NB4 (cell line): ENCODE measurements at places on chromosomes 1 and 21.
A peak's percentile ranks its signal among the peaks of the same experiment; 100 is the strongest.

DNA sequence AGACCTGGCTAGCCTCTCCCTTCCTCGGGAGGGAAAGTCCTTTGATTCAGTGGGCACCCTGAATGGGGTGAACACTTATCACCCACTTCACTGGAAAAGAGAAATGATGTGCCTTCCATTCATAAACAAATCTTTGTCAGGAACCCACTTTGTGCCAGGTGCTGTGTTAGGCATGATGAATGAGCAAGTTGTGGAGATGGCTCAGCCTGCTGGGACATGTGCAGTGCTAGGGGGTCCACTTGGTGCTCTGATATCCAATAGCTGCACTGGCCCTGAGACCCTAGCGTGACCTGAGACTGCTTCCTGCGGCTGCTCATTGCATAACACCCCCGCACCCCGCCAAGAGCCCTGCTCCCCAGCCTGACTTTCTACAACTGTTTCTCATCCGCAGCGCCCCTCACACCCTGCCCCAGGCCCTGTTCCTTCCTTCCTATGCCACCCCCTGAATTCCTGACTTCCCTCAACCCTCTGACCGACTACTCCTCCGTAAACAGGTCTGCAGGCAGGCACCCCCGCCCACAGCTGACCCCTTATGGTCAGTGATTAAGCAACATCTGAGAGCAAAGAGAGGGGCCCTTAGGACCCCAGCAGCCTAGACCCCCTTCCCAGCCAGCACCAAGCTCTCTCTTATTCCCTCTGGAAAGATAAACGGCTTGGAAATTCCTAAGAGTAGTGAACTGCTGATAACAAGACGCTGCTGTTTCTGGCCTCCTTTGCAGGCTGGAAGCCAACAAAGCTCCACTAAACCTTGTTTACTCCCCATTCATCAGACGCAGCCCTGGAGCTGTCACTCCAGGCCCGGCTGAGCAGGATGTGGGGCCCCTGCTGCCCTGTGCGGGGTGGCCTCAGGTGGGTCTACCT is 12.9 kb downstream of the CSRP1 start:
- no peak for DNase-seq

DNA sequence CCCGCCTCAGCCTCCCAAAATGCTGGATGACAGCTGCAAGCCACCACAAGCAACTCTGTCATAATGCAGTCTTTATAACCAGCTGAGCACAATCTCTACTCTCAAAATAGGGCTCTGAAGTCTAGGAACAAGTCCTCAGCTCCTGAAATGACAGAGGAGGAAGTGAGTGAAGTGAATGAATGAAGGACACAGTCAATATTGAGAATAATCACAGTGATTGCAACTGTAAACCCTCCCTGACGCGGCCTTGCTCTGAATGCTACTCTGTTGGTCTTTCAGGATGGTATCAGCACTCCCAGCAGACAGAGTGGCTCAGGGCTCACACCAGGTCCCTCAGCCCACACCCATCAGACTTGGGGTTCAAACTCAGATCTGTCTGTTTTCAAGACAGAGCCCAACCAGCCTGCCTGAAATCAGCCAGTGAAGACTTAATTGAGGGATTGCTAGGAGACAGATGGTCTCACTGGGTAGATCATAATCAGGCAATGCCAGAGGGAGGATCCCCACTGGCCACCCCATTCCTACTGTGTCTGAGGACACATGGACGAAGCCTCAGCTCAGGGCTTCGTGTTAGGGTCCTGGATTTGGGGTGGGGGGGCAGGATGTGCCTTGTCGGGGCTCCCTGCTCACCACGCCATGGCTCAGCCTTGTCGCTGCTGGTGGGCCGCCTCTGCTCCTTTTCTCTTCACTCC is 20.9 kb downstream of the RNF187 start:
- DNase-seq, result no peak

GRCh38 chr1:17437580-17438317 is 1.7 kb downstream of the RCC2 start:
- peak; percentile 62 for DNase-seq

- peak; percentile 63 for DNase-seq
Measured at GRCh38 chr1:50346621-50347020, 76.6 kb downstream of the DMRTA2 start.

GRCh38 chr1:10540277-10541005 is 65.7 kb downstream of the PEX14 start:
- DNase-seq, result no peak

- no peak for DNase-seq
Measured at GRCh38 chr1:33012165-33012564, 24.5 kb downstream of the AK2 start.

GRCh38 chr1:177186639-177187038 is 15.9 kb downstream of the BRINP2 start:
- no peak for DNase-seq
